ENCODE measurements at places on chromosomes 12 and 14.

GRCh38 chr12:76984566-76984965 lies 80.8 kb downstream of the E2F7 start:
- DNase-seq = no peak

- DNase-seq = no peak
These were observed 463 bp downstream of the NACA start for GRCh38 chr12:56724701-56724971.

DNA sequence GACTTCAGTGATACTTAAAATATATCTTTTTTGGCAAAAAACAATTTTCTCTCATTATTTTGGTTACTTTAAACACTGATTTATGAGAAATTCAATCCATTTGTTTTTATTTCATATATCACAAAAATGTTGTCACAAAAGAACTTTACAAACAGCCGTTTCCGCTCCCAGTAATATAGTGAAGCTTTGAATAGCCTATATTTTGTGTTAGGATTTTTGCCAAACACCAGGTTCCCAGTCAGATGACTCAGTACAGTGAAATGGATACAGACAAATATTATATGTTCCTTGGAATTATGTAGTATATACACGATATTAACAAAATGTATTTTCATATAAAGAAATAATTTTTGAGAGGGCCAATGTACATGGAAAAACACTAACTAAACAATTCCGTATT lies 411.1 kb downstream of the CCER1 start:
- DNase-seq = no peak

DNA sequence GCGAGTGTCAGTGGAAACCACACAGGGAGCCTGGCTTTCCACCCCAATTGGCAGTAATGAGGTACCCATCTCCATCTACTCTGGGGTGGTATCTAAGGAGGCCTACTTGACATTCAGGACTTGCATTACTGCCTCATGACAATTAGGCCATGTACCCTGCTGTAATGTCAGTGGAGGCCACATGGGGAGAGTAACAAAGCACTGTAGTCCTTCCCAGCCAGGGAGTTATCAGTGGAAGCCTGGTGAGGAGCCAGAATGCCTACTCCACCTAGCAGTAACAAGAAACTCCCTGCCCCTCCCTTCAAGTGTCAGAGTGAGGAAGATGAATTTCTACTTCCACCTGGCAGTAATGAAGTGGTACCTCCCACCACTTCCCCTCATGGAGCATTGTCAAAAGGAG lies 12.5 kb downstream of the TIMM9 start:
- DNase-seq = no peak

DNA sequence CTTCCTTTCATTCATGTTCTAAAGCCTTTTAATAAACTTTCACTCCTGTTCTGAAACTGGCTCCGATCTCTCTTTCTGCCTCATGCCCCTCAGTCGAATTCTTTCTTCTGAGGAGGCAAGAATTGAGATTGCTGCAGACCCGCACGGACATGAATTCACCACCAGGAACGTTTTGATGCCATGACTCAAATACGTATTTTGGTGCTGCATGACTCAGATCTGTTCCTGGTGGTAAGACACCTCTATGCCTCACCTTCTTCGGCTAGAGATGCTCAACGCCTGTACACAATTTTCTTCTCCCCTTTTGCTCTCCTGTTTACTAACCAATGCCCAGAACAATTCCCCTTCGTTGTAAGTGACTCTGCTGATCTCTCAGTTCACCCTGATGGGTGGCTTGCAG lies 52.0 kb upstream of the RIMBP2 start:
- DNase-seq = no peak

GRCh38 chr14:51276605-51277004 lies 36.6 kb downstream of the TMX1 start:
- no peak for DNase-seq

DNA sequence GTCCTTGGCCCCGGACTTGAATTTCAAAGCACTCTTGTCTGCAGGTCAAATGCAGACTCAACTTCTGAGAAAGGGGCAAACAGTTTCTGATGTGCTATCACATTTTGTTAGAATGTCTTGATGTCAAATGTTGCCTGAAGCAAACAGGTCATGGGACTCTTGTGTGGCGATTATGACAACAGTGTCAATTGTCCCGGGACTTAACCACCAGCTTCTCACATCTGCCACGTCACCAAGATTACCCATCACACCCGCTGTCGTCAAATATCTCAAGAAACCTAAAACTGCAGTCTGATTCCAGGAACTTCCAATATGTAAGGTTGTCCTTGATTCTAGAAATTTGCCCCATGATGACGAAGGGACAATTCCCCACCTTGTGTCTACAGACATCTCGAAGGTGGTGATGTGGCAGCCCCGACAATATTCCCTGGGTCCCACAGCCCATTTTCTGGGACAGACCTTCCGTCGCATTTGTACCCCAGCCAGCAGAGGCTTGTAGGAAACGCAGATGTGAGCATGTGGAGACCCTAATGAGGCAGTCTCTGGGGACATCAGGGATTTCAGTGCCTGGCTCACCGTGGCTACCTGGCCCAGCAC lies 21.3 kb downstream of the LRTM2 start:
- no peak for DNase-seq

DNA sequence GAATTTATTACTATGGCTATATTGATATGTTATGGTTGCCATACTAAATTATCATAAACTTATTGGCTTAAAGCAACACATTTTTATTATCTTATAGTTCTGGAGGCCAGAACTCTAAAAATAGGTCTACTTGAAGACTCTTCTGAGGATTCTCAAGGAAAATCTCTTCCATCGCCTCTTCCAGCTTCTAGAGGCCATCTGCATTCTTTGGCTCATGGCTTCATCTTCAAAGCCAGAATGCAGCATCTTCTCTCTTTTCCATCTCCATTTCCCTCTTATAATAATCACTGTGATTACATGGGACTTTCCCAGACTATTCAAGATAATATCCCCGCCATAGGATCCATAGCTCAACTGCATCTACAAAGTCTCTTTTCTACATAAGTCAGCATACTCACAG lies 385.4 kb downstream of the RMST start:
- DNase-seq = no peak

- DNase-seq = no peak
These were observed 266.3 kb downstream of the GLT1D1 start for GRCh38 chr12:129119537-129119936.
